Stimulated activated CD8-positive, alpha-beta memory T cell treated with anti-CD3 and anti-CD28 coated beads, Interleukin-12 subunit alpha, Interleukin-12 subunit beta, amount 100 ng/mL, for 4 hours (primary cell): ENCODE measurements at places on chromosomes 7 and 10.

GRCh38 chr7:121081327-121081936 lies 92.9 kb downstream of the CPED1 start:
- no peak for DNase-seq

GRCh38 chr7:148623586-148624282 lies 33.2 kb downstream of the C7orf33 start:
- DNase-seq = no peak

- DNase-seq = no peak
These were observed 1058.4 kb downstream of the SORCS3 start for GRCh38 chr10:105699504-105699903.

GRCh38 chr7:77184990-77185389 lies 14.6 kb downstream of the FGL2 start:
- no peak for DNase-seq

GRCh38 chr7:42698600-42699374 lies 213.1 kb downstream of the C7orf25 start:
- no peak for DNase-seq

- DNase-seq = no peak
These were observed 173.7 kb downstream of the COBL start for GRCh38 chr7:51142741-51143385.

- DNase-seq = no peak
These were observed 262.0 kb upstream of the FERD3L start for GRCh38 chr7:19407270-19407669.

DNA sequence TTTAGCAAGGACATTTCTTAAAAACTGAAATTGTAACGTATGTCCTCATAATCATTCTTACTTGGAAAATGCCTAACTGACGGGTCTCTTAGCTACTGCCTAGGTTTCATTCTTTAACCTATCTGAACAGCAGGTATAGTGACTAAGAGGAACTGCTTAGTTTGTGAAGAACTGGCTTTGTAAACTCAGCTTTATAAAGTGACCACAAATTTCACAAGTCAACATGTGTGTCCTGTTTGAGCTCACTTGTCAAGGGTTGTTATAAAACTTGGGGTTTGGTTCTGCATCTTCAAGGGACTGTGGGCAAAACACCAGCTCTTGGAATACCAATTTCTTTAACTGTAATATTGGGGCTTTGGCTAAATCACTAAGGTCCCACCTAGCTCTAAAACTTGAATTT lies 32.2 kb downstream of the MRPS33 start:
- no peak for DNase-seq

DNA sequence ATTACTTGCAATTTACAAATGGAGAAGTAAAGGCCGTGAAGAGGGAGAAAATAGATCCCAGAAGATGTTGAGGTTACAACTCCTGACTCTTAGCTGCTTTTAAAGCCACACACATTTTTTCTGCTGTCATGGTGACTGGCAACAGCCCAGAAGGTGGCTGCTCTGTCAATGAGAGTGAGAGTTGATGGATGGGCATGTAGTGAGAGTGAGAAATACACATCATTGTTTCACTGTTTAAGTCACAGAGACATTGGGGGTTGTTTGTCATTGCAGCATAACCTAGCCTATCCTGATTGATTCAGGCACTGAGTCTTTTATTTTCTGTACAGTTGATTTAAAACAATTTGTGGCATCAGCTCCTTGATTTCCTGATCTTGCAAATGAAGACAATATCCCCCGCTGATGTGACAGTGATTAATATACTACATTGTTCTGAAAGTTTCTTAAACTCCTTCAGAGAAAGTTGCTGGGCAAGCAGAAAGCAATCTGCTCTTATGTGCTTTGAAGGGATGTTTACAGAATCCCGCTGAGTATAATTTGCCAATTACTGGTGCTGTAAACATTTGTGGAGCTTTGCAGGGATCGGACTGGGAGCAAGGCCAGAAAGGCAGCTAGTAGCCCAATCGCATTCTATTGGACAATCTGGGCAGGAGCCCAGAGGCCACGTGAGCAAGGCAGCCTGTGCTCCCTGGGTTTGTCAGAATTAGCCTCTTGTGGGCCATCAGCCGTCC lies 229.6 kb downstream of the PRPF18 start:
- no peak for DNase-seq

- DNase-seq = no peak
These were observed 153.2 kb upstream of the FZD8 start for GRCh38 chr10:35795131-35795824.

DNA sequence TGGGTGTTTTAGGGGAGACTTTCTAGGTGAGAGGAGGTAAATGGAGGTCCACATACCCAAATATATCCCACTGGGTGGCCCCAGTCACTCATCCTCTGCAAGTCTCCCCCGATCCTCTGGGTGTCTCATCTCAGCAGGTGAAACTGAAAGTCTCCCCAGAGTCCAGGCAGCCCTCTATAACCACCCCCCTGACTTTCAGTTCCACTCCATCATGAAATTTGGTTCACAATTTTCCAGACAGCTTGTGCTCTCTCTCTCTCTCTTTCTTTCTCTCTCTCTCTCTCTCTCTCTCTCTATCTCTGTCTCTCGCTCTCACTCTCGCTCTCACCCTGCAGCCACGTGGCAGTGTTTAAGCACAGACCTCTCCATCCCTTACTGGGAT lies 56.7 kb upstream of the ELN start:
- no peak for DNase-seq

DNA sequence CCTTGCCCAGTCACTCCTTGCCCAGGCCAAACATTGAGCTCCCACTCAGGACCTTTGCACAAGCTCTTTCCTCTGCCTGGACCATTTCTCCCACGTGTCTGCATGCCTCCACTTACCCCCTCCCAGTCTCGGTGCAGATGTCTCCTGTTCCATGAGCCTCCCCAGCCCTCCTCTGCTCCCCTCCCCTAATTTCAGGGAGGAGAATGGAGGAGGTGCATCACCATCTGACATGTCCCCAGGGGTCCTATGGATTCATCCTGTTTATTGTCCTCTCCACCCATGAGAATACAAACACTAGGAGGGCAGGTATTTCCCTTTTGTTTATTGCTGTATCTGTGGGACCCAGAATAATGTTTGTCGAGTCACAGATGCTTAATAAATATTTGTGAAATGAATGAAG lies 8.6 kb upstream of the GRID2IP start:
- no peak for DNase-seq

DNA sequence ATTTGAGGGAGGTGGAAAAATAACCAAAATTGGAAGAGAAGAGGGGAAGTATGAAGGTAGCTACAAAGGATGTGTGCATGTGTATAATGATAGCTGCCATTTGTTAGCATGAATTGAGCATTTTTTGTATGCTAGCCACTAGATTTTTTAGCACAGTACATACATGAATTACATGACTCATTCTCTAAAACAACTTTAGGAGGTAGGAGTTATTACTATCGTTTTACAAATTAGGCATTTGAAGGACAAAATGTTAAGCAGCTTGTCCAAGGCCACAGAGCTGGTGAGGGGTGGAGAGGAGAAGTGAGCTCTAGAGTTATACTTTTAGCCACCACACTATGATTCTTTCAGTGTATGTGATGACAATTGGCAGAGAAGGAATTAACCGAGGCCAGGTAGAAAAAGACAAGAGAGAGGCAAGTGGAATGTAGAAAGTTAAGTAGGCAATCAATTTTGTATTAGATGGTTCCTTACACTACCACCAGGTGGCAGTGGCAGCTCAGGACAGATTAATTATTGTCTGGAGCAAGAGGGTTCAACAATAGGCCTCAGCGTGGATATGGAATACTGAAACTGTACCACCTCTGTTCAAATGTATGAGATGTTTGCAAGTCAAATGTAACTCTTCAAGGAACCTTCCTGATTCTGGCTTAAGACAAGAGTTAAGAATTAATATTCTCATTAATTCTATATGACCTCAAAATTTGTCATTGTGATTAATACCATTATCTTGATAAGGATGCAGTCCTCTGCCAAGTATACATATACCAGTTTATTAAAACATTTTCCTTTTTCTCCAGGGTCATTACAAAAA lies 128.0 kb downstream of the MBL2 start:
- no peak for DNase-seq

- no peak for DNase-seq
These were observed 201.9 kb upstream of the SHH start for GRCh38 chr7:156014201-156014600.
